Activated CD8-positive, alpha-beta T cell treated with anti-CD3 and anti-CD28 coated beads for 36 hours (primary cell): ENCODE measurements at places on chromosomes 12 and 14.

DNA sequence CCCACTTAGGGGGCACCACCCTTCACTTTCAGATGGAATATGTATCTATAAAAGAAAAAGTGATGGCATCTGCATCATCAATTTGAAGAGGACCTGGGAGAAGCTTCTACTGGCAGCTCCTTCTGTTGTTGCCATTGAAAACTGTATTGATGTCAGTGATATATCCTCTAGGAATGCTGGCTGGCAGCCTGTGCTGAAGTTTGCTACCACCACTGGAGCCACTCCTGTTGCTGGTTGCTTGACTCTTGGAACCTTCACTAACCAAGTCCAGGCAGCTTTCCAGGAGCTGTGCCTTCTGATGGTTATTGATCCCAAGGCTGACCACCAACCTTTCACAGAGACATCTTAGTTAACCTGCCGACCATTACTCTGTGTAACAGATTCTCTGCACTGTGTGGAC lies 44.7 kb downstream of the RIMKLB start:
- no peak for DNase-seq

DNA sequence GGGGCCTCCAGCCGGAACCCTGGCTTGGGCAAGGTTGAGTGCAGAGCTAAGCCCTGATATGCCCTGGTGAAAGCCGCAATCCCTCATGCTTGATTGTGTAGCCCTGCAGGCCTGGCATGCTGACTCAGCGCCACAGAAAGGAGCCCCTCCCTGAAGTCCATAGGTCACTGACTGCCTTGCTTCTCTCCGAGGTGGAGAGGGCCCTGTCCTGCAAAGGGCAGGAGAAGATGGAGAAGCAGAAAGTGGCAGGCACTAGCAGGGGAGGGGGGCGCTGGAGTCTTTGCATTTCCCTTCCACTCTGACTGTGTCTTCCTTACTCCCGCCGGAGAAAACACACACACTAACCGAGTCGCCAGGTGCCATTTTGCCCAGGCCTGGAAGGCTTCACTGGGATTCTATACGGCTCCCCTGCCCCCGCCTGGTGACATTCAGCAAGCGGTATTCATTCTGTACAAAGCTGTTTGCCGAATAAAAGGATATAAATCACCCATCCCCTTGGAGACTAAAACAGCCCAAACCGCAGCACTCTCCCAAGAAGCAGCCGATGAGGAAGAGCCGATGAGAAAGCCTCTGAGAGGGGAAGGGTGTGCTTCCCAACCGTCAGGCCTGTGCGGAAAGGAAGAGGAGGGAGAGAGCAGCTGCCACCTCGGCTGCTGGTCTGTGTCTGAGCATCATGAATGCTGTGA lies 69.8 kb downstream of the SLC6A12 start:
- no peak for DNase-seq

GRCh38 chr14:66482873-66483272 lies 3.3 kb upstream of the CCDC196 start:
- no peak for DNase-seq

GRCh38 chr12:106412563-106412962 lies 55.0 kb downstream of the POLR3B start:
- no peak for DNase-seq

DNA sequence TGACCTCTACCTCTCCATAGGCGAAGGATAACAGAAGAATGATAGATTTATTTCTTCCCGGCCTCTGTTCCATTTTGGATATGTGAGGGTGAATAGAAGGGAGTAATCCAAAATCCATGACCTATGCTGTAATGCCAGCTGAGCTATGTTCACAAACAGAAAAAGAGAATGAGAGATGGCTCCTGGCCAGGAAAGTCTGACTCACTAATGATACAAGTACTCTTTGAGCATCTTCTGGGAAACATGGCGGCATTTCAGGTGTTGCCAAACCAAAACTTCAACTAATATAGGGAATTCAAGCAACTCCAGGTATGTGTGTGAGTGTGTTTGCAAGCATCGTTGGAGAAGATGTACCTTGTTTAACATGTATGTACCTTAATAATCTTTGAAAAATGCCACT lies 55.1 kb downstream of the MED13L start:
- DNase-seq = peak; percentile 78

DNA sequence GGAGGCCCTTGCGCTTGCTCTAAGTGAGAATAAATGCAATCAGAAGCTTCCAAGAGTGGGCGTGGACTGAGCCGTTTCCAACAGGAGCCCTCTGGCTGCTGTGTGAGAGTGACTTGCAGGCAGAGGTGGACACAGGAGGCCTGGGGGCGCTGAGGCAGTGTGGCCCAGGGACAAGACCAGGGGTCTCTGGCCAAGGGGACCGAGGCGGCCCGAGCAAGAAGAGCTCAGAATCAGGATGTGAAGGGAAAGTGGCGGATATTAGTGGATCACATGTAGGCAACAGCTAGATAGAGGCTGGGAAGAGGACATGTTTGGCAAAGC lies 8.6 kb downstream of the RIMBP2 start:
- no peak for DNase-seq

- no peak for DNase-seq
Observed at GRCh38 chr12:105713606-105714305, 383.3 kb downstream of the C12orf75 start.

DNA sequence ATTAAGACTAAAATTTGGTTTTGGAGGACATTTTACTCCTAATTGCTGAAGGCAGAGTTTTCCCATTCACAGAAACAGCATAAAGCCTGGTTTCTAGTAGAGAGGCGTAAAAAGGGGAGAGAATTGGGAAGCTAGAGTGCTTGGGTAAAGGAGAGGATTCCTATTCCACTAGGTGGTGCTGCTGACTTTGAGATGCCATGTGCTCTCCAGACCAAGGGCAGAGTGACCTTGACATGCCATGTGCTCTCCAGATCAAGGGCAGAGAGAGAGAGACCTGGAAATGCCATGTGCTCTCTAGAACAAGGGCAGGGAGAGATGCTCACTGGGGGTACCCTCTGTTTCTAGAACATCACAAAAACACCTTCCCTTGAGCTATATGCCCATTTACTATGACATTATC lies 176.2 kb upstream of the PDZRN4 start:
- DNase-seq = no peak

DNA sequence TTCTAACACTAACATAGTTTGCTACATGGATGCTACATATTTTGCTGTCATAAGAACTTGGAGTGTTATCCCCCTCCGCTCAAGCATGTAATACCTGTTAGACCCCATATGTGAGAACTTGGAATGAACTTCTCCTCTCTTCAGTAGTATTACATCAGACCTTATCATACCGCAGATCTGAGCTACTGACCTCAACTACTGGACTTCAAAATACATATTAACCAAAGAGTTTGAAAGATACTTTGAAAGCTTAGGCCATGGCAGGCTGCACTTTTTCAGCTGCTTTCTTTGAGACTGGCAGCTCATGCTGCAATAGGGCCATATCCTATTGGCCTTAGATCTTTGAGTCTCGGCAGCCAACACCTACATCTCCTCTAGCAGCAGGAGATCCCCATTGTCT lies 74.8 kb downstream of the EEA1 start:
- DNase-seq = no peak

GRCh38 chr12:50243507-50243906 lies 39.8 kb downstream of the LIMA1 start:
- DNase-seq = no peak

DNA sequence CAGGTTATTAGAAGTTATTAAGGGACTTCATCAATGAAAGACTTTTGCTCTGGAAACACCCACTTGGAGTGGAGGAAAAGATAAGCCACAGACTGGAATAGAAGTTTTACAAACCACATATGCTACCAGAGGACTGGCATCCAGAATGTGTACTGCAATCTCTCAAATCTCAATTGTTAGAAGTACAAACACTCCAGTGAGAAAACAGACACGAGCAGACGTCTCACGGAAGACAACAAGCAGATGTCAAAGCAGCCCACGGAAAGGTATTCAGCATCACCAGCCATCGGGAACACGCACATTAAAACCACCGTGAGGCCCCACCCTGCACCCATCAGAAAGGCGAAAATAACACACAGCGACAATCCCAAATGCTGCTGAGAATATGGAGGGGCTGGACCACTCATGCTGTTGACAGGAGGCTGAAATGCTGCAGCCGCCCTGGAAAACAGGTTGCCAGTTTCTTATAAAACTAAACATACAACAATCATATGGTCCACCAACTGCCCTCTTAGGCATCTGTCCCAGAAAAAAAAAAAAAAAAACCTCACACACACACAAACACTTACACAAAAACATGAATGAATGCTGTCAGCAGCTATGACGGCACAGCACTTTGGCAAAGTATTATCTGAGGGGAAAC lies 131.9 kb upstream of the SFSWAP start:
- no peak for DNase-seq

GRCh38 chr12:132475304-132476037 lies 14.5 kb upstream of the FBRSL1 start:
- DNase-seq = peak; percentile 52

DNA sequence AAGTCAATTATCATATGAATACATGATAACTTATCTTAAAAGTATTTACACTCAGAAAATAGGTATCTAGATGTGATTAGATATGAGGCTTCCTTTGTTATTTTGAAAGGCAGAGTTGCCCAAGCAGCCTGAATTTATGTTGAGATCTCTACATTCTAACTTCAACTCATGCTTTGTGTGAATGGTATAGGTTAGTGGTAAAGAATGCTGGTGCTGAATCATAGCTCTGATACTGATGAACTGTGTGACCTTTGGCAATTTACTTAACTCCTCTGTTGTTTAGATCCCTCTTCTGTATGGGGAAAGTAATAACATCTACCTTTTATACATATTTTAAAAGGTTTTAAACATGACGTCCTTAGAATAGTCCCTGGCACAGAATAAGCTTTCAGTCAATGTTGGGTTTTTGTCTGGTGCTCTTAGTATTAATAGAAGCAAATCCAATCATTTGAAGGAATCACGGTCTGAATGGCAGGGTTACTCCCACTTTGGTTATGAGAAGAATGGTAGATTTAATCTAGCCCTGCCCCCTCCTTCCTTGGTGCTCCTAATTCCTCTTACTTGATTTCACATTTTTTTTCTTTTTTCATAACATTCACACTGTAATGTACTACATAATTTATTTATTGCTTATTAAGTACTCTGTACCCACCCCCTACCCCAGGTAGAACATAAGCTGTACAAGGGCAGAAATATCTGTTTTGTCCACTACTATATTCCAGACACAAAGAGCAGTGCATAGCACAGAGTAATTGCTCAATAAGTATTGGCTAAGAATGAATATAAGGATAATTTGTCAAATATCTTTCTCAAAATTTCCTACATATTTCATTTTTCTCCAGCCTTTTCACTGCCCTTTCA lies 203.3 kb upstream of the KRR1 start:
- no peak for DNase-seq

- no peak for DNase-seq
Observed at GRCh38 chr14:91506226-91506625, 3.9 kb downstream of the PPP4R3A start.

GRCh38 chr14:95686935-95687334 lies 709 bp downstream of the TCL1B start:
- no peak for DNase-seq

DNA sequence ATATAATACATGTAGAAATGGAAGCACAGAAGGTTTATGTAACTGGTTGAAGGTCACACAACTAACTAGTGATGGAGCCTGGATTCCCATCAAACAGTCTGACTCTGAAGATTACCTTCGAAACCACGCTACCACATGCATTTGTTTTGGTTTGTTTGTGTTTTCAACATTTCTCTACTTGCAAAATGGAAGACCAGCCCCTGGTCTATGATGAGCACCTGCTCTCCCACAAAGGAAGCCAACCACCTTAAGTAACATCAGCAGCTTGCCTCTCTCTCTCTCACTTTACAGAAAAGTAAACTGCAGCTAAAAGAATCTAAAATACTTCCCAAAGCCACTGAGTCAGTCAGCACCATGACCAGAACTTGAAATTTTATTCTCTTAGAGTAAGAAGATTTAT lies 186.9 kb upstream of the TMPO start:
- DNase-seq = no peak
